Kidney tubule cell (primary cell): ENCODE measurements at places on chromosomes 4 and X.

DNA sequence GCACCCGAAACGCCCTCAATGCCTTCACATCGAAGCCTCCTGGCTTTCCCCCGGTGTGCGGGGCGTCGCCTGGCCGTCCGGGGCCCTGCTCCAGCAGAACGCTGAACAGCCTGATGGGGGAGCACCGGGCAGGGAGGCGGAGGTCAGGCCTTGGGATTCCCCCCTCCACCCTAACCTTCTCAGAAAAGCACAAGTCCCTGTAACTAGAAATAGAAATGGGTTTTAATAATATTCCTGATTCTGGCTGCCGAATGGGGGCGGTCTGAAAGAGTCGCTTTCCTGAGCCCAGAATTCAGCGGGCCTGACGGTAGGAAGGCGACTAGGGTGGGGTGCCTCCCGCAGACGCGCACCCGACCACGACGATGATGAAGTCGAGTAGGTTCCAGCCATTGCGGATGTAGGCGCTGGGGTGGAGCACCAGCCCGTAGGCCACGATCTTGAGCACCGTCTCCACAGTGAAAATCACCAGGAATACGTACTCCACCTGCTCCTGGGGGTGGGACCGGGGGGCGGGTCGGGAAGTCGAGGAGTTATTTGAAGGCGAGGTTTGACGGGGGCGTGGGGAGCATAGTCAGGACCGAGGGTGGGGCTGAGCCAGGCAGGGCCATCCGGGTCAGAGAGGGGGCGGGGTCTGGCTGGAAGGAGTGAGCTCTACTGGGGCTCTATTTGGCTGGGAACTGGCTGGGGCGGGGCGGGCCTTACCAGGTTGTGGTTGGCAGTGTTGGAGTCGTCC is 2.5 kb downstream of the CACNA1F start:
- DNase-seq, result peak; percentile 22

- DNase-seq, result no peak
Observed at GRCh38 chr4:176205299-176205698, 9.9 kb upstream of the SPATA4 start.

DNA sequence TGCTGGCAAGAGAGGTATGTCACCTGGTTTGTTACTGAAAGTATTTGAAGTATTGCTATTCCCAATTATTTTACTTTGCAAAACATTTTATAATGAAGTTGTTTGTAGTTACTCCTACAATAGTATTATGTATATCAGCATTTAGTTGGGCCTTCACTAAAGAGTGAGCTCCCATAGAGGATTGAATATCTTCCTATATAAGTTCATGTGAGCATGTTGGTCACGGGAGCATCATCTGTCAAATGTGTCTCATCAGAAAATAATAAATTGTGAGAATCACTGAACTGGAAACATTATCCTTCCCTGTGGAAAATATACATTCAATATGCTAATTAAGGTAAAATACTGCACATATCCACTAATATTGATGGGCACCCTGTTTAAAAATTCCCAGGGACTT is 360.1 kb upstream of the ADGRL3 start:
- no peak for DNase-seq

DNA sequence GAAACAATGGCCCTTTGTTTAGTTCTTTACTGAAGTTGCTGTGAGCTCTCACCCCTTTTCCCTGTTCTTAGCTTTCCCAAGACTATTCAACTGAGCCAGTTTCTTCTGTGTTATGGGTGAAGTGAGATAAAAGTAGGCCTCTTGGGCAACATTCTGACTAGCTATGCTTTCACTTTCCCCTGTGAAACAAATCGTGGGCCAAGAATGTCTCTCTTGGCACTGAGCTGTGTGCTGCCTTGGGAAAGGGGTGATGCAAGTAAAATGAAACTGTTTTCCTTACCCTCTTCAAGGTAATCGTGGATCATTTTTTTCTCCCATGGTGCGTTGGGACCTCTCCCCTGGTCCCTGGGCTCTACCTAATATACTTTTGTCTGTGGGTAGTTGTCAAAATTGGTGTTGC is 653.9 kb upstream of the MAGEB2 start:
- no peak for DNase-seq

DNA sequence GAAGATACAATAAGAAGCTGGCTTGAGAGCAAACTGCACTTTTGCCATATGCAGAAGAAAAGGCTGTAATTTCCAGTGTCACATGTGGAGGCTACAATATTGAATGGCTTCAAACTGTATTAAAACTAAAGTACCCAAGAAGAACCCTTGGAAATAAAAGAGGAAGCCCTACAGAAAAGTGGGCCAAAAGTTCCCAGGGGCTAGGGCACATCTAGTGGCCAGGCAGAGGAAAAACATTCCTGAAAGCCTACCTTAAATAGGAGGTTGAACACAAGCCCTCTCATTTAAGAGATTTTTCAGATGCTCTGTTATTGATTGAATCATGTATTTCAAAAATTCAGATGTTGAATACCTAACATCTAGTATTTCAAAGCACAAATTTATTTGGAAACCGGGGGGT is 40.6 kb upstream of the PRDX4 start:
- DNase-seq, result no peak

DNA sequence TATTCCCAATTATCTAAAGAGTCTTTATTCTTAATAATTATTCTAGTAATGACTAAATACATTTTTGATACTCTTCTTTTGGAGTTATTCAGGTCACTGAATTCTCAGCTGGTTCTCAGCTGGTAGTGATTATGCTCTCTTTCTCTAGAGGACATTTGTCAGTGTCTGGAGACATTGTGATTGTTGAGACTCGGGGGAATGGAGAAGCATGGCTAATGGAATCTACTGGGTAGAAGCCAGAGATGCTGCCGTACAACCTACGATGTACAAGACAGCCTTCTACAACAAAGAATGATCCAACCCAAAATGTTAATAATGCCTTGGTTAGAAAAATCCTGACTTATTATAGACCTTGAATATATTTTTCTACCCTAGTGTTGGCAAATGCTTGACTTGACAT is 149.2 kb upstream of the ANKRD50 start:
- DNase-seq, result no peak

- no peak for DNase-seq
Observed at GRCh38 chr4:166274136-166274761, 401.2 kb downstream of the TLL1 start.

- peak; percentile 45 for DNase-seq
Observed at GRCh38 chrX:12970691-12971202, 4.2 kb upstream of the TMSB4X start.

GRCh38 chr4:144575181-144575580 is 70.8 kb upstream of the HHIP start:
- peak; percentile 29 for DNase-seq

DNA sequence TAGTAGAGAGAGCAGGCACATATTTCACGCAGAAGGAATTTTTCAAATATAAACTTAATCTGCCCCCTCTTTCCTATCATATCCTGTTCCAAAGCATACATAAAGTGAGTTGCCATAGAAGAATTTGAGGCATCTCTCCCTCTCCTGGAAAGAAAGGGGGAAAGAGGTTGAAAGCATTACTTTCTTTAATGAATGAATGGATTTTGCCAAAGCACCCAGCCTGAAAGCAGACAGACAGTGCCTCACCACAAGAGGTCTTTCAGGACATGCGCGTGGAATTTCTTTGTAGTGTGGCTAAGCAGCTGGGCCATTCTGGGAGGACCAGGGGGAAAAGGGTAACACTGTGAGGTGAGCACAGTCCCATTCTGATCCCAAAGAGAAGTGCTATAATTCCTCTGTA is 651.4 kb downstream of the IQCM start:
- DNase-seq, result peak; percentile 78

- no peak for DNase-seq
Observed at GRCh38 chrX:275476-275966, 5.7 kb upstream of the PLCXD1 start.
